Kidney tubule cell (primary cell): ENCODE measurements at places on chromosomes 1 and 21.
A peak's percentile ranks its signal among the peaks of the same experiment; 100 is the strongest.

DNA sequence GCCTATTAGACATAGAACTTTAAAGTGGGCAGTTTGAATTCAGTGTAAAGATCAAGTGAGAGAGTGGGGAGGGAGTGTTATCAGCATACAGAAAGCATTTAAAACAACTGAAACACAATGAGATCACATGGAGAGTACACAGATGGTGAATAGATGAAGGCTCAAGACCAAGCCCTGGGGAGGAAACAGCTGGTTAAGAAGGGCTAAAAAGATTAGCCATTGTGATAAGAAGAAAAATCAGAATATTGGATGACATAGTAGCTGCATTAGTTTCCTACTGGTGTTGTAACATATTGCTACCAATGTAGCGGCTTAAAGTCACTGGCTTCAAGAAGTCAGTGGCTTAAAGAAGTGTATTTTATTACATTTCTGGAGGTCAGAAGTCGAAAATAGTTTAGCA lies 443.4 kb upstream of the RGS18 start:
- DNase-seq, result no peak

DNA sequence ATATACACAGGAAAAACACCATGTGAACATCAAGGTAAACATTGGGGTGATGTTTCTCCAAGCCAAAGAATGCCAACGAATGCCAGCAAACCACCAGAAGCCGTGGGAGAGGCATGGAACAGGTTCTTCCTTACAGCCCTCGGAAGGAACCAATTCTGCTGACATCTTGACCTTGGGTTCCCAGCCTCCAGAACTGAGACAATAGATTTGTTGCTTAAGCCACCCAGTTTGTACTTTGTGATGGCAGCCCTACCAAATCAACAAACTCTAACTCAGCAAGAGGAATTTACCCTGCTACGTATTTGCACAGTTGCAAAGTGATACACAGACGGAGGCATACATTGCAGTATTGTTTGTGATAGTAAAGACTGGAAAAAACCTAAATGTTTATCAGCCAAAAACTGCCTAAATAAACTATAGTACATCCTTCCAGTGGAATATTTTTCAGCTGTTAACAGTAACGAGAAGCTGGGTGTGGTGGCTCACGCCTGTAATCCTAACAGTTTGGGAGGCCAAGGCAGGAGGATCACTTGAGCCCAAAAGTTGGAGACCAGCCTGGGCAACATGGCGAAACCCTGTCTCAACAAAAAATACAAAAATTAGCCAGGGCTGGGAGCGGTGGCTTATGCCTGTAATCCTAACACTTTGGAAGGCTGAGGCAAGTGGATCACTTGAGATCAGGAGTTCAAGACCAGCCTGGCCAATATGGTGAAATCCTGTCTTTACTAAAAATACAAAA lies 12.5 kb upstream of the ZC3H12A start:
- DNase-seq, result no peak

DNA sequence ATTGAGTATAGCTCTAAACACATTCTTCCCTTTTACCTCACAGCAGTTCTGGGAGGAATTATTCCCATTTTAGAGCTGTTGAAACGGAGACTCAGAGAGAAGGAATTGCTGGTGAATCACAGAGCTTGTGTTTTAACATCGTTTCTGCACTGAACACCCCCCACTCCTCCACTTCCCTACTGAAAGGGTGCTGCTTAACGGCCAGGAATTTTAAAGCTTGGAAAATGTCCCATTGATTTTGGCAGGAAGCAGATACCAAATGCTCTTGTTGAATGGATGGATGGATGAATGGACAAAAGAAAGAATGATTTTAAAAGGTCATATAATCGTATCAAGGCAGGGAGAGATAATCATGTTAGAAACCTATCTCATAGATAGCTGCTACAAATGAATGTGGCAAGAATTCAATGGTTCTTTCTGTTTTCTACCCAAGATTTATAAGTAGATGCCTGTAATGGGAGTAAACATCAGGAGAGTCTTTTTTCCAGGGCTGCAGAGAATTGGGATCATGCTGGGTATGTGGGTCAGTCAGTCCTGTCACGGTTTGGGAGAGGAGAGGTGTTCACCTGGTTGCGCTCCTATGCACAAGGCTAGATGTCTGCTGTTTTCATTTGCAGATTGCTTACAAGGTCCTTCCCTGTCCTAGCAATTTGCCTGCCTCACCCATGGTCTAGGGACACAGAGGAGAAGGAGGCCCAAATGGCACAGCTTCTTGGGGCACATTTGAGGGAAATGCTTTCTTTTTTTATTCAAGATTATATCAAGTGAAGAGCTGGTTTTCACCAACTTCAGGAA lies 19.0 kb downstream of the FAM163A start:
- no peak for DNase-seq

DNA sequence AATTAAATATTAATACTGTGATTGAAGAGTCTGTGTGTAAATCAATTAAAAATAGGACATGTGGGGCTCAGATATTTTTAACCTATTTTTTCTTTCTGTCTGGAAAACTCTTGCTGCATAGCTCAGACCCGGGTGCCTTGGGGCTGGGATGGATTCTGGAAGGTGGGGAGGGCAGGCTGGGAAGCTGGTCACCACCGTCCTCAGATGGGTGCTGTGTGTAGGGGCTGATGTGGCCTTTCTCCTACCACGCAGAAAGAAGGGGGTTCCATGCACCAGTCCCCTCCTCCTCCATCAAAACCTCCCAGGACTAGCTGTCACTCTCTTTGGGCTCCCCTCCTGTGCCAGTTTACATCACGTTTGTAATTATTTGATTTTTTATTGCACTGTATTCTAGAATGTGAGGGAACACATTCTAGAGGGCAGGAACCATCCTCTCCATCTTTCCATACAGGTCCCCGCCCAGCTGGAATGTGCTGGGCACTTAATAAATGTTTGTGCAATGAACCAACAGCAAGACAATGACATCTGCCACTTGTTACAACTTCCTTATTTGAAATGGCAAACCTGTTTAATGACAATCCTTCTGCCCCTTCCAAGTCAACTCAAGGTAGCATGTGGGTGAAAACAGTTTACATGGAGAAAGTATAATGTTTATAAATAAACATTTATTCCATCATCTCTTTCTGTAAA lies 104.3 kb downstream of the EDEM3 start:
- peak; percentile 9 for DNase-seq

- peak; percentile 78 for DNase-seq
These were observed 53.5 kb upstream of the CNTN2 start for GRCh38 chr1:204989266-204990058.

GRCh38 chr1:17615157-17615556 lies 75.7 kb downstream of the ARHGEF10L start:
- no peak for DNase-seq

DNA sequence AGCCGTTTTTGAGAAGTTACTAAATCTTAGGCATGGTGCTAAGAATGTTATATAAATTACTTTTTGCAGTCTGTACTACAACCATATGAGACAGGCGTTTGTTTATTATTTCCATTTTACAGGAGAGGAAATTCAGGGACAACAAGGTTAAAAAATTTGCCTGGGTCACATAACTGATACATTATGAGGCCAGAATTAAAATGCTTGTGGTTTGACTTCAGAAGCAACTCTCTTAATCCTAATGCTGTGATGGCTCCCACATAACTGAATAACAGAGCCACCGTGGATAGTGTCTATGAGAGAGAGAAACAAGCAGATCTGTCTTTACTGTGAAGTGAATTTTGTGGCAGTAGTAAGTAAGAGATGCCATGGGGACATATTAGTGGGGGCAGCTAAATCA lies 184.9 kb downstream of the NCAM2 start:
- no peak for DNase-seq

- no peak for DNase-seq
These were observed 3.0 kb downstream of the BRDT start for GRCh38 chr1:91952187-91952586.

DNA sequence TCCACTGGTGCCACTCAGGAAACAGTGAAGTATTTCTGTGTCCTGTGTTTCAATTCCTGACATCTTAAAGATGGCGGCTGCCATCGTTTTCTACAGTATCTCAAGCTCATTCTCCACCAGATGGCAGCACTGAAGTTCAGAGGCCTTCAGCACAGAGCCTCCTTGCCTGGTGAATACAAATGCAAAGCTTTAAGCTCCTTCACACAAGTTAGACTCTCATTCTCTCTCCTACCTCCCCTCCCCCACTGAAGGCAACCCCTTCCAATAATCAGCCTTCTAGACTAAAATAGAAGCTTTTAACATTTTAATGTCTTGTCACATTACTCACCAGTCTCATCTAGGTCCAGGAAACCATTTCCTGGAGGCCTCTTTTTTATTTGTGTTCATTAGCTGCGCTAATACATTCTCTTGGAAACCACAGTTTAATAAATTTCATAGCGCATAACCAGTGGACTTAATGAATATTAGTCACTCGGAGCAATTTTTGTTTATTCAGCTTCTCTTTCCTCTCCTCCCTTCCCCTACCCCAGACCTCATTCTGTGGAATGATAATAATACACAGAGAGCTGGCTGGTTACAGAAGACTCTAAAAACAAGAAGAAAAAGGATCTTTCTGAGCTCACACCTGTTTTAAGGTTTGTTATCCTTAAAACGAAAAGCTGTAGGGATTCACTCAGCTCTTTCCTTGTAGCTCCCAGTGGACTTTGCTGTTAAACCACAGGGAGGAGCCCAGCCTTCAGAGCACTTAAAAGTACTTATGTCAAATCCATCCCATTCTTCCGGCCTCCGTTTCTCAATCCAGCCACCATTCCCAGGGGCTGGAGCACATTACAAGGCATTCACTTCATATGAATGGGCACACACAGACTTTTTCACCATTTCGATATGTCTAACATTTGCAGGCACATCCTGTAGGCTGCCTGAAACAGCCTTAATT lies 384.9 kb downstream of the HLX start:
- peak; percentile 68 for DNase-seq

- no peak for DNase-seq
These were observed 2603.7 kb upstream of the TPTE start for GRCh38 chr21:7917729-7918128.

GRCh38 chr1:209873067-209873799 lies 45.5 kb downstream of the UTP25 start:
- DNase-seq, result peak; percentile 64

DNA sequence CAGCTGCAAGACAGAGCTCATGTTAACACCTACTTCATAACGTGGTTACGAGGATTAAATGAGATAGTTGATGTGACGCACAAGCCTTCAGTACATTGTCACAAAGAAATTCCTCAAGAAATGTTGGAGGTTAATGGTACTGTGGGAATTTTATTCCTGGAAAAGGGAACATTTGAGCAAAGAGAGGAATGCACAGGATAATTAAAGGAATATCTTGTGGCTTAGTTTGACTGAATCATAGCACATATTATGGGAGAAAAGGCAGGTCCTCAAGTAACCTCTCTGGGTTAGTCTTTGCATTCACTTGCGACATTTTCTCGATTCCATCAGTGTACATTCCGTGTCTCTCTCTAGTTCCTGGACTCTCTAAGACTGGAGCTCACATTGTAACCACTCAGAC lies 300.2 kb upstream of the DUSP10 start:
- DNase-seq, result no peak

DNA sequence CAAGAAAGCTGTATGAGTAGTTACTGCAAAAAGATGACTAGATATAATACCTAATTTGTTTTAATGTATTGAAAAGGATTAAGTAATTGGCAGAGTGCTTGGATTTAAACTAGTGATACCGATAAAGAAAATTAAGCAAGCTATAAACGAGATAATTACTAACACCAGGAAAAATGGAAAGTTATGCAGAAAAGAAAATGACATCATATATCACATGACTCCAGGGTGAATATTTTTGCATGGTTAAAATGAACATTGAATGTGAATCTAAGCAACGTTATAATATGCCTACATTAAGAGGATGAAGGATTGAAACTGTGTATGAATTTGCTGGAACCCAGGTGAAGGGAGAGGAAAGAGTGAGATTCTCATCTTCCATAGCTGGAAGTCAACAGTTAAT lies 644.4 kb downstream of the ADGRL2 start:
- no peak for DNase-seq

GRCh38 chr1:152039461-152039860 lies 2.7 kb upstream of the S100A11 start:
- DNase-seq, result no peak

GRCh38 chr21:29534448-29534847 lies 235.7 kb downstream of the BACH1 start:
- DNase-seq, result peak; percentile 66

DNA sequence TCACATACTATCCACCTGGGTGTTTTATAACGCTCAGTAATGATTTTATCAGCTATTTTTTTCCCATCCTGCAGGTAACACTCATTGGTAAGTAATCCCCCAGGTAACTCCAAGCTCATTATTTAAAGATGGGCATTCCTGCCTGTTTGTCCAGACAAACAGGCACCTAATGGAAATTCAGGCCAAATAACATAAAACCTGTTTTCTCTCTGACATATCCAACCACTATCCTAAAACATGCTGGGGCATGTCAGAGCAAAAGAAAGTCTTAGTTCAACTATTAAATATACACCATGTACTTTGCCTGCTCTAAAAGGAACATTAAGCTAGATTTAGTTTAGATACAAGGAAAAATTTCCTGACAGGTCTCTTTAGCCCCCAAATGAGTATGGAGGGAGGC lies 987.7 kb downstream of the TTLL7 start:
- no peak for DNase-seq

GRCh38 chr1:193589597-193590040 lies 403.2 kb upstream of the B3GALT2 start:
- no peak for DNase-seq

- peak; percentile 57 for DNase-seq
These were observed 118.7 kb upstream of the CD34 start for GRCh38 chr1:208029381-208030287.

DNA sequence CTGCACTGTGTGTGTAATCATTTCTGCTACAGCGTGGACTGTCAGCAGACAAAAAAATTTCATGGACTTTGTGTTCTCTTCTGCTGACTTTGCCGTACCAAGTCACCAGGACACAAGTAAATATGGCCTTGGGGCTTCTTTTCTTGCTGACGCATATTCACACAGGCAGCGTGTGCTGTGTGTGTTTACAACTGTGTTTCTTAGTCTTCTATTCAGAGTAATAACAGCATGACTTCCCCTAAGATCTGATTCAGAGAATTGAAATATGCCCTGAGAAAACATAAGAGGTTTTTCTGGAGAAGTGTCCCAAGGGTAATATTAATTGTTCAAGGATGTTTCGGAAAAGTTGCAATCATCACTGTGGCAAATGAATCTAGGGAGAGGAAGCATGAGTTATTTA lies 47.1 kb upstream of the DYNLT5 start:
- no peak for DNase-seq

DNA sequence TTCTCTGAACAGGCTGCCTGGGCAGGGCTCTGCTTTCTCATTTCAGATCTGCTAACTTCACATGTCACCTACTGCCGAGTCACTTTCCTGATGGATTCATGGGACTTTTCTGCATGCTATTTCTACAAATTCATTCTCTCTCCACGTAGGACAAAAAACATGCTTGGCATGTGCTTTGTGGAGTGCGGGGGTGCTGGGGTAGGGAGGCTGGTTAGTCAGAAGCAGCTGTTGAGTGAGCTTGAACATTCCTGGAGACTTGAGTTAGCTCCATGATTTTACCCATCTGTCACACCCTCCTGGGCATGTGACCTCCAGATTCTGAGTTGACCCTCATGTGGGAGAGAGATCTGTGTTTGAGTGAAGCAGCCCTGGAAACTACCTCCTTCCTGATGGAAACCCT lies 71.4 kb downstream of the UCK2 start:
- DNase-seq, result peak; percentile 97

- DNase-seq, result no peak
These were observed 5.5 kb downstream of the ACTRT2 start for GRCh38 chr1:3026581-3027391.

GRCh38 chr1:32960819-32961355 lies 3.7 kb downstream of the RNF19B start:
- no peak for DNase-seq
